ENCODE measurements at places on chromosomes 1 and 21. TPM values are rescaled to one million over a fixed set of nuclear protein-coding genes. Genes with fewer than 3 reads are reported as not detected.

The USH2A gene
- total RNA-seq, result not detected

The KCNA2 gene
- 0.29 TPM for total RNA-seq

The KPRP gene
- not detected for total RNA-seq

The MIXL1 gene
- 1.7 TPM for total RNA-seq

The ARHGAP30 gene
- total RNA-seq, result 146 TPM

The SH2D1B gene
- total RNA-seq, result 0.15 TPM

The S100A7 gene
- total RNA-seq, result not detected

The ANKRD13C gene
- 31.9 TPM for total RNA-seq

The DMRTA2 gene
- total RNA-seq, result not detected

The ZMPSTE24 gene
- total RNA-seq, result 18.5 TPM

The CTH gene
- total RNA-seq, result 3.9 TPM

The ZBTB17 gene
- total RNA-seq, result 94.1 TPM

The RUNX3 gene
- total RNA-seq, result 127 TPM

The OLFM3 gene
- not detected for total RNA-seq

All from B cell (primary cell).